ENCODE measurements at places on chromosomes 13 and 19.

GRCh38 chr19:48629599-48630295 is 7.4 kb downstream of the DBP start:
- no peak for DNase-seq

GRCh38 chr19:13784731-13785452 is 10.4 kb upstream of the ZSWIM4 start:
- peak; percentile 69 for DNase-seq

GRCh38 chr19:12365236-12366162 is at the start of gene ZNF442:
ZNF442 (minus strand) TSS chr19:12365683; CDS start chr19:12363631, 2,052 bp downstream.
- DNase-seq, result peak; percentile 92

DNA sequence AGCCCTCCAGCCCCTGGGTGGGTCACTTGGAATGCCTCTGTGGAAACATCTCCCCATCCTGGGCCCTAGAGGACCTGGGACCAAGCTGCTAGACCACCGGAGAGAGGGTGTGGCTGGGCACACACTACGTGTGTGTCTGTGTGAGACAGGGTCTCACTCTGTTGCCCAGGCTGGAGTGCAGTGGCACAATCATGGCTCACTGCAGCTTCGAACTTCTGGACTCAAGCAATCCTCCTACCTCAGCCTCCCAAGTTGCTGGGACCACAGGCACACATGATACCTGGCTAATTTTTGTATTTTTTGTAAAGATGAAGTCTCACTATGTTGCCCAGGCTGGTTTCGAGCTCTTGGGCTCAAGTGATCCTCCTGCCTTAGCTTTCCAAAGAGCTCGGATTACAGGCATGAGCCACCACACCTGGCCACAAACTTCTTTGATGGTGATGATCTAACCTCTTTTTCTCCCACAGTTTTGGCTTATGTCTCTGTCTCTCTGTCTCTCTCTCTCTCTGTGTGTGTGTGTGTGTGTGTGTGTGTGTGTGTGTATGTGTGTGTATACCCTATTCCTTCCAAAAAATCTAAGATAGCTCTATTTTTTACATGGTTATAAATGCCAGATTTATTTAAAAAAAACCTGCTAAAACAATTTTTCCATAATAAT is 32.1 kb upstream of the SLC7A9 start:
- no peak for DNase-seq

- no peak for DNase-seq
Observed at GRCh38 chr13:21336609-21337349, 122.3 kb downstream of the ZDHHC20 start.

DNA sequence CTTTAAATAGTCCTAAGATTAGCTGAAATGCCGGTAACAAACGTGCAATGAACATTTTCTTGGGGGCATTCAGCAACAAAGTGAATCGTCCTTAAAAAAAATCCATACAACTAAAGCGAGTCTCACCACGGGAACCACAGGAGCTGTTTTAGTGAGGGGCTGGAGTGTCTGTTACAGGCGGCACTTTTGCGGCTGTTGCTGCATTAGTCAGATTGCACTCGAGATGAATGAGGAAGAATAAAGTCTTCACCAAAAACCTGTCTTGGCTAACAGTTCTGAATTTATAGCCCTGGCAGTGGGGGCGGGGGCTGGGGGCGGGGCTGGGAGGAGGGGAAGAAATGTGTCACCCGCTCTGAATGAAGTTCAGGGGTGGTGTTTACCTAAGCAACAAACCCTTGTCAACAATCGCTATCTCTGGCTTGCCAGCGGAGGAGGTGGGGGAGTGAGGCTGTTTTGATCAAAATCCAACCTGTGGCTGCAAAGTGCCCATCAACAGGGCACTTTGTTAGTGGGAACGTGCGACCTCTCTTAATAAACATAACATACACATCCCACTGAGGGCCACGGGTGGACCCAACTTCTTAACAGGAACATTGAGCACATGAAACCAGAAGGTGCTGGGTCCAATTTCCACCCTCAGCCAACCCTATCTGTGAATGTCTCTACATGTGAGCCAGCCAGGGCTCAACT is 44.5 kb downstream of the RFX2 start:
- no peak for DNase-seq

GRCh38 chr19:29678484-29679106 is 13.3 kb downstream of the PLEKHF1 start:
- peak; percentile 91 for DNase-seq

- no peak for DNase-seq
Observed at GRCh38 chr13:64528838-64529237, 2701.3 kb downstream of the PCDH9 start.

GRCh38 chr13:80931118-80931517 is 590.2 kb upstream of the SPRY2 start:
- DNase-seq, result no peak

DNA sequence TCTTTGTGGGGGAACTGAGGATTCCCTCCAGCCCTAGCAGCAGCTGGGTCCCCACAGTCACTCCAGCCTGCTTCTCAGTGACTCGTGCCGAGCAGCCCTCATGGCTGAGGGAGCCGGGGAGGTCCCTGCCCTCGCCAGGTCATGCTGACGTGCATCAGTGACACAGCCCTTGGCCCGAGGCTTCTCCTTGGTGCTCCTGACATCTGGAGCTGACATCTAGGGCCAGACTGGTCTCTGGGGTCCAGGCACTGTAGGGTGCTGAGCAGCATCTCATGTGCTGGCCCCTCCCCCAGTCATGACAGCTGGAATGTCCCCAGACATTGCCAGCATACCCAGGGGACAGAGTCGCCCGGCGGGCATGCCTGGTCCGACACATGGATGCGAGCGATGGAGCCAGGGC is 14.4 kb downstream of the COMP start:
- DNase-seq, result no peak

GRCh38 chr19:35027009-35027408 is 3.3 kb upstream of the SCN1B start:
- DNase-seq, result no peak

- no peak for DNase-seq
Observed at GRCh38 chr19:8233370-8233769, 24.2 kb downstream of the CERS4 start.

DNA sequence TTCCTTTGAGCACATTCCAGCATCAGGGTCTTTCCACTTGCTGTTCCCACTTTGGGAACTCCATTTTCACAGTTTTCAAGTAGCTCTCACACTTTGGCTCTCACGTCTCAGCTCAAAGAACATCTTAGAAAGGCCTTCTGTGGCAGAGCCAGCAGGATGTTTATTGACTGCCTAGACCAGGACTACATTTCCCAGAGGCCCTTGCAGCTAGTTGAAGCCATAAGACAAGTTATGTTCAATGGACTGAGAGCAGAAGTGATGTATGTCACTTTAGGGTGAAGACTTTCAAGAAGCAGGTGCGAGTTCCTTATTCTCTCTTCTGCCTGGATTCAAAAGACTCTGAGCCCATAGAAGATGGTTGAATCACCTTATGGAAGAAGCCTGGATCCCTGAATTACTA is 4.3 kb upstream of the HAUS5 start:
- DNase-seq, result no peak

DNA sequence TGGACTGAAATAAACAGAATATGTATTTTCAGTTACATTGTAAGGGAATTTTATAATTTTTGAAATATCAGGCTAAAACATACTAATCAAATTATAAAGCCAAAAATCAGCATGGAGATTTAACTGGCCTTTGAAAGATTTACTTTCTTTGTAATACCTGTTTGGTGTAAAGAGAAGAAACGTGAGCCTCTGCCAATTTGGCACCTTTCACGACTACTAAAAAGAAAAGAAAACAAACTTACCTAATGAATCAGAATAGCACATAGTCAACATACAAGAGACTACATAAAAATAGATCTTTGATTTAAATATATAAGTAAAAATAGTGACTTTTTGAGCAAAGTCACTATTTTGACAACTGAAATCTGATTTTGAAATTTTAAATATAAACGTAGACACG is 87.4 kb downstream of the RBM26 start:
- no peak for DNase-seq

DNA sequence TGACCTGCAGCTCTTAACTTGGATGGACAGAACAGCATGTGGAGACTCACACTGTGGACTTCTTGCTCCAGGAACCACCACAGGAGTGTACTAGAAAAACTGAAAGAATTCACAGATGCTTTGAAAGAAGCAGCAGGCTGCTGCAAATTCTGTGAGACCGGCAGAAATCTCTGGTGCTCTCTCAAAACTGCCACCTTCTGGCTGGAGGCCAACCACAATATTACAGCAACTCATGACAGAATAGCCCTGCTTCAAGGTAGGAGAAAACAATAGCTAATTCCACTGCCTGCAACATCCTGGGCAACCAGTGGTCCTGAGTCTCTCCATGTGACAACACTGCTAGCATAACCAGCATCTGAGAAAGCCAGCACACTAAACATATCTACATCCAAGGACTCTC is 26.9 kb downstream of the CDK8 start:
- no peak for DNase-seq

DNA sequence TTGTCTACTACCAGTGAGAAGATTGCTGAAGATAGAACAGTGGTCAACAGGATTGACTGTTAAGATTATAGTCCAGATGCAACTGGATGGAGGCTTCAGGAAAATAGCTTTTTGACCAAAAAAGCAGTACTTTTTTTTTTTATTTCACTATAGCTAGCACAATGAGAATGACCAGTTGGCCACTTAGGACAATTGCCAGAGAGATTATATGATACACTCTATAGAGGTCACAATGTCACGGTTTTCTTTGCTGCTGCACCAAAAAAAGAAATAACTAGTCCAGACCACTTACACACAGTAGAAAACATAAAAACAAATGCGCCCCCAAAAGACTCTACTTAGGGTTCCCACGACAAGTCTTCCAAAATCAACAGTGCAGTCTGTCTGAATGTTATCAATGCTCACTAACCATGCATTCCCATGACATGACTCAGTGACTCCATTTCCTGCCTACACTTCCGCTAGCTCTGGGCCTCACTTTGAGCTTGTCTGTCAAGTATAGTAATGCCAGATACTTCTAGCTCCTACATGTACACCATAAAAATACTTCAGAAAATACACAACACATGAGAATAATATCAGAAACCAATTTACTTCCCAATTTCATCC is 209.1 kb upstream of the STARD13 start:
- no peak for DNase-seq

- no peak for DNase-seq
Observed at GRCh38 chr13:108618233-108618632, 11.2 kb upstream of the MYO16 start.

- no peak for DNase-seq
Observed at GRCh38 chr13:110685305-110686020, 20.5 kb downstream of the CARS2 start.

DNA sequence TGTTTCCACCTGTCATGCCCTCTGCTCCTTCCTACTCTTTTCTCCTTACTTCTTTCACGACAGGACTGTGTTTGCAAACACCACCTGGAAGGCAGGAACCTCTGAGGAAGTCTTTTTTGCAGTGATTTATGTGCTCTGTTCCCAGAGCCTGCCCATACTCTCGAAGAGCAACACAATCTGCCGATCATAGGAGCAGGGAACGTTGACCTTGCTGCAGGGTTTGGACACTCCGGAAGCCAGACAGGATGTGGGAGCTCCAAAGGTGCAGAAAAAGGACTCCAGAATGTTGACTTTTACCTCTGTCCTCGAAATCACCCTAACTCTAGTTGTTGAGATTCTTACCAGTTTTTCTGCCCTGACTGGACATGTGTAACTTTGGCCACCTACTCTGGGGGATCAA is 8.6 kb upstream of the ZNF181 start:
- DNase-seq, result no peak

DNA sequence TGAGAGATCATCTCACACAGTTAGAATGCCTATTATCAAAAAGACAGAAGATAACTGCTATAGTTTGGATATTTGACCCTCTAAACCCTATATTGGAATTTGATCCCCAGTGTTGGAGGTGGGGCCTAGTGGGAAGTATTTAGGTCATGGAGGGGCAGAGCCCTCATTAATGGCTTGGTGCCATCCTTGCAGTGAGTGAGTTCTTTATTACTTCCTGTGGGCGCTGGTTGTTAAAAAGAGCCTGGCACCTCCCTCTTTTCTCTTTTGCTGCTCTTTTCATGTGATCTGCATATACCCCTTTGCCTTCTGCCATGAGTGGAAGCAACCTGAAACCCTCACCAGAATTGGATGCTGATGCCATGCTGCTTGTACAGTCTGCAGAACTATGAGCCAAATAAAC is 66.8 kb downstream of the TDRD3 start:
- no peak for DNase-seq

GRCh38 chr19:48986211-48986610 is 6.9 kb downstream of the GYS1 start:
- DNase-seq, result no peak

- no peak for DNase-seq
Observed at GRCh38 chr13:24685314-24685713, 5.1 kb downstream of the ATP12A start.

DNA sequence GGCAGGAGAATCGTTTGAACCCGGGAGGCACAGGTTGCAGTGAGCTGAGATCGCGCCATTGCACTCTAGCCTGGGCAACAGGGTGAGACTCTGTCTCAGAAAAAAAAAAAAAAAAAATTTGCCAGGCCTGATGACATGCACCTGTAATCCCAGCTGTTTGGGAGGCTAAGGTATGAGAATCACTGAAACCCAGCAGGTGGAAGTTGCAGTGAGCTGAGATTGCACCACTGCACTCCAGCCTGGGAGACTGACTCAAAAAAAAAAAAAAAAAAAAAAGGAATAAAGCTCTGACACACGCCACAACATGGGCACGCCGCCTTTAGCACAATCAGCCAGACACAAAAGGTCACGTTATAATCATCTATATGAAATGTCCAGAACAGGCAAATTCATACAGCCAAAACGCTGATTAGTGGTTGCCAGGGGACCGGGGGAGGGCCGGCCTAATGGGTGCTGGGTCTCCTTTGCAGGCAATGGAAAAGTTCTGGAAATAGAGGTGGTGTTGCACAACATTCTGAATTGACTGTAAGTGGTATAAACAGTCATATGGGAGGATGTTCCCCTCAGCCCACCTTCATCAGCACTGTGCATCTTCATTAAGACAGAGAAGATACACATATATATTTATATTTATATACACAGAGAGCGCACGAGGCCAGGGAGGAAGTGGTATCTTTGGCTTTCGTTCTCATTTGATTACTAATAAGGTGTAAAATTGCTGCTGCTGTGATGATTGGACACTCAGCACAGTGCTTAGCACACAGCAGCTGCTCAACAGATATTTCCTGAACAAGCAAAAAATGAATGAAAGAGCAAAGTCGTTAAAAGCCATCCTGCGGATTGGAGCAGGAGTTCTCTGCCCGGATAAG is 3.8 kb downstream of the HSPBP1 start:
- no peak for DNase-seq

GRCh38 chr13:32476021-32476731 is 48.2 kb upstream of the N4BP2L1 start:
- DNase-seq, result no peak

- no peak for DNase-seq
Observed at GRCh38 chr19:40216777-40217026, 1.5 kb downstream of the TTC9B start.
